ENCODE measurements at places on chromosomes 7 and 10. TPM values are rescaled to one million over a fixed set of nuclear protein-coding genes. Genes with fewer than 3 reads are reported as not detected.

DNA sequence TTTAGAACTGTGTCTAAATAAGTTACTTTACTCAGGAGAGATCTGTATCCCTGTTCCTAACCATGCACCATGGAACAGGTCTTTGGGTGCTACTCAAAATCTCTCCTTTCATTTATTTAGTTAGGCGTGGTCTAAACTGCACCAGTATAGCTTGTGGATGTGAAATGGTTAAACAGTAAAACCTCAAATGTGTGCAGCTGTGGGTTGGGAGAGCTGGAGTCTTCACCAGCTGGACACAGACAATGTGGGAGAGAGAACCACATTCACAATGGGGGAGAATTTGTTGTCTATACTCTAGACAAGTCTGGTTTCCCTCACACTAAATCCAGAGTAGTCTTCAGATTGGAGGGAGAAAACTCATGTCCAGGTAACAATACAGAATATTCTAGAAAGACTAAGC, 31.2 kb upstream of the IKZF1 start:
- no peak for DNase-seq
- H3K36me3 ChIP-seq = peaks cover 5% of the 10 kb centered on the region
- peaks cover 64% of the 10 kb centered on the region for H3K4me1 ChIP-seq
- H3K4me3 ChIP-seq = no peak overlapping the region

- no peaks in the 10 kb centered on the region for H3K27me3 ChIP-seq
- H3K4me1 ChIP-seq = no peaks in the 10 kb centered on the region
- no peak overlapping the region for H3K27ac ChIP-seq
- H3K4me3 ChIP-seq = no peak overlapping the region
- no peak for DNase-seq
Observed at GRCh38 chr10:116014326-116014725, 258.7 kb downstream of the GFRA1 start.

LRMDA gene
- not detected for polyA plus RNA-seq

DNA sequence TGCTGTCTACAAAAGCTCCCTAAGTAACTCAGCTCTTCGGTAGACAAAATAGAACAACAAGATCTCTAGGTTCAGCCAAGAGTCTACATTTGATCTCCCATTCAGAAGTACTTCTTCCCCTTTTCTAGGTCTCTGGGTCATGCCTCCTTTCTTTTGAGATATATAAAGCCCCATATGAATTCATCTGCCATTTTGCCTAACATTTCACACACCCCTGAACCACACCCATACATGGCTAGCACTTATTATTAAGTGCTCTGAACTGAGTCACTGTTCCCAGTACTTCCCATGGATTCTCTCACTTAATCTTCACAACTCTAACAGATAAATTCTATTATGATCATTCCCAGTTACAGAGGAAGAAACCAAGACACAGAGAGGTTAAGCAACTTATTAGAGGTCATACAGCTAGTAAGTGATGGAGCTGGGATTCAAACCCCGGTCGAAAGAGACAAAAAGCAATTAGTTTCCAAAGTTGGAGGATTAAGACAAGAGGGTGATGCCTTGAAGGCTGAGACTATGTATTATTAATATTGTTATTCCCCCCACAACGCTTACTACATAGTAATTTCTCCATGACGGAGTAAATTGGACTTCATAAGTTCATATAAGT, 17.3 kb downstream of the MYOF start:
- H3K27ac ChIP-seq = no peak overlapping the region
- H3K27me3 ChIP-seq = no peaks in the 10 kb centered on the region
- H3K4me1 ChIP-seq = peaks cover 9% of the 10 kb centered on the region
- DNase-seq = no peak
- no peak overlapping the region for H3K4me3 ChIP-seq
- no peaks in the 10 kb centered on the region for H3K36me3 ChIP-seq

GRCh38 chr10:62746951-62747729, 57.4 kb upstream of the ADO start:
- no peaks in the 10 kb centered on the region for H3K36me3 ChIP-seq
- no peak for DNase-seq
- peaks cover 32% of the 10 kb centered on the region for H3K4me1 ChIP-seq
- H3K27ac ChIP-seq = no peak overlapping the region
- no peak overlapping the region for H3K4me3 ChIP-seq

GRCh38 chr7:29809533-29810155, 3.3 kb downstream of the WIPF3 start:
- H3K27ac ChIP-seq = no peak overlapping the region
- no peak overlapping the region for H3K4me3 ChIP-seq
- DNase-seq = no peak
- no peaks in the 10 kb centered on the region for H3K36me3 ChIP-seq
- H3K4me1 ChIP-seq = no peaks in the 10 kb centered on the region

TUBGCP2 gene
- polyA plus RNA-seq = 23.7 TPM

DNA sequence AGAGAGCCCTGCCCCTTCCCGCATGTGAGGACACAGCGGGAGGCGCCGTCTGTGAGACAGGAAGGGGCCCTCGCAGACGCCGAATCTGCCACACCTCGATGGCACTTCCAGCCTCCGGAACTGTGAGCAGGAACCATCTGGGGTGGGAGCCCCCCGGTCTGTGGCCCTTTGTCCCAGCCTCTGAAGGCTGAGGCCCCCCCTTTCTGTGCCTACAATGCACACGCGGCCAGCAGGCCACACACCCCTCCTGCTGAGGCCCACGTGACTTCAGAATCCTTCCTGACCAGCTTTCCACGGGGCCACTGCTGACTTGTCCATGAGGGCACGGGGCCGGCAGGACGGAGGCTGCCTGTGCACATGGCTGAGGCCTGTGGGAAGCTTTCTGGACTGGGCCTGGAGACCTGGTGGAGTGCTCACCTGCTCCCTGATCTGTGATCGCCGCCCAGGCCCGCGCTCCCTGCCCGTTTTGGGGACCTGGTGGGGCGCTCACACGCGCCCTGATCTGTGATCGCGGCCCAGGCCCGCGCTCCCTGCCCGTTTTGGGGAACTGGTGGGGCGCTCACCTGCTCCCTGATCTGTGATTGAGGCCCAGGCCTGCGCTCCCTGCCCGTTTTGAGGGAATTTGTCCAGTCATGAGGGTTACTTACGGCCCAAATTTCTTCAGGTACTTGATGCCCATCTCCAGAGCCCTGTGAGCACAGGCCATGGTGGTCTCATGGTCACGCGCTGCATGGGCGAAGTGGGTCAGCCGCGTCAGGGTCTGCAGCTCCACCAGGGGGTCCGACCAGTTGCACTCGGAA, 34.3 kb downstream of the CFAP46 start:
- H3K4me1 ChIP-seq = peaks cover 18% of the 10 kb centered on the region
- peaks cover 7% of the 10 kb centered on the region for H3K27me3 ChIP-seq

- no peaks in the 10 kb centered on the region for H3K27me3 ChIP-seq
- no peaks in the 10 kb centered on the region for H3K4me1 ChIP-seq
- no peak overlapping the region for H3K4me3 ChIP-seq
- no peak for DNase-seq
Observed at GRCh38 chr7:14286036-14286435, 296.6 kb upstream of the ETV1 start.

PIK3AP1 gene
- 155 TPM for polyA plus RNA-seq

NRP1 gene
- polyA plus RNA-seq = not detected

SSC4D gene
- not detected for polyA plus RNA-seq

ELMO1 gene
- polyA plus RNA-seq = 55.3 TPM

PTF1A gene
- polyA plus RNA-seq = not detected

DNA sequence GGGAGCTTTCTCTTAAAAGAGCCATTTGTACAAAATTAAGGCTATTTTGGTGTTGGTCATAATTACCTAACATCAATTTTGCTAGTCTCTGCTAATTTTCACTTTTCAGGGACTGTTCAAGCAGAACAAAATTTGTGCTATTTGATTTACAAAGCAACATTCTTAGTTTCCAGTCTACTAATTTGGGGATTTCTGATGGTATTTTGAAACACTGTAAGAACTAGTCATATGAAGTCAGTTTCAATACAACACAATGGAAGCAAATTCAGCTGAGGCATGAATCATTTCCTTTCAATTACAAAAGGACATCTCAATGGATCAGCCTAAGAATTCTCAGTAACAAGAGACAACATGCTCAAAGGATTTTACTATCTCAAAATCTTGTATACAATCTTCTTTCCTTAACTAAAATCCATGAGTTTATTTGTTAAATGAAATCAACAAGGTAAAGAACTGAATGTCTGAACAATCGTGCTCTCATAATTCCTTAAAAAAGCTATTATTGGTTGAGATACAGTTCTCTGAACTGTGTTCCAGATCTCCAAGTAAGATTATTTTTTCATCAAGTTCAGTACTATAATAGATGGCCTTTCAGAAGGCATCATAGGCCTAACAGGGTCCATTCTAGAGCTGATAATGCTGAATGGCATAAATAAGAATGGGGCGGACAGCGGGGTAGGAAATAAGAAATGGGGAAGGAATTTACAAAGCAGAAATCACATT, 144.6 kb downstream of the NRCAM start:
- no peaks in the 10 kb centered on the region for H3K27me3 ChIP-seq
- no peak overlapping the region for H3K27ac ChIP-seq
- DNase-seq = no peak
- no peak overlapping the region for H3K4me3 ChIP-seq
- H3K4me1 ChIP-seq = peaks cover 13% of the 10 kb centered on the region
- H3K36me3 ChIP-seq = no peaks in the 10 kb centered on the region

- H3K4me1 ChIP-seq = no peaks in the 10 kb centered on the region
- no peaks in the 10 kb centered on the region for H3K36me3 ChIP-seq
- H3K27ac ChIP-seq = no peak overlapping the region
- no peak for DNase-seq
- no peak overlapping the region for H3K4me3 ChIP-seq
- peaks cover 8% of the 10 kb centered on the region for H3K27me3 ChIP-seq
Observed at GRCh38 chr10:127579640-127580039, 30.5 kb downstream of the NPS start.

DNA sequence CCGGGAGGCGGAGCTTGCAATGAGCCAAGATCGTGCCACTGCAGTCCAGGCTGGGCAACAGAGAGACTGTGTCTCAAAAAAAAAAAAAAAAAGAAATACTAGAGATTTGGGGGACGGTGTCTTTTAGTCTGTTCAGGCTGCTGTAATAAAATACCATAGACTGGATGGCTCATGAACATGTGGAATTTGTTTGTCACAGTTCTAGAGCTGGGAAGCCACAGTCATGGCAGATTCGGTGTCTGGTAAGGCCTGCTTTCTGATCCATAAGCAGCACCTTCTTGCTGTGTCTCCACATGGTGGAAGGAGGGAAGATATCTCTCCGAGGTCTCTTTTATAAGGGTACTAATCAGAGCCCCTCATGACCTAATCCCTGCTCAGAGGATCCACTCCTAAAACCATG, 102.7 kb upstream of the MKLN1 start:
- H3K4me1 ChIP-seq = peaks cover 24% of the 10 kb centered on the region
- no peak overlapping the region for H3K27ac ChIP-seq
- H3K27me3 ChIP-seq = no peaks in the 10 kb centered on the region
- no peak overlapping the region for H3K4me3 ChIP-seq

GRCh38 chr10:77207828-77208185, 429.8 kb downstream of the KCNMA1 start:
- no peaks in the 10 kb centered on the region for H3K36me3 ChIP-seq
- H3K27ac ChIP-seq = no peak overlapping the region
- H3K27me3 ChIP-seq = peaks cover 8% of the 10 kb centered on the region
- no peak for DNase-seq
- no peaks in the 10 kb centered on the region for H3K4me1 ChIP-seq

DNA sequence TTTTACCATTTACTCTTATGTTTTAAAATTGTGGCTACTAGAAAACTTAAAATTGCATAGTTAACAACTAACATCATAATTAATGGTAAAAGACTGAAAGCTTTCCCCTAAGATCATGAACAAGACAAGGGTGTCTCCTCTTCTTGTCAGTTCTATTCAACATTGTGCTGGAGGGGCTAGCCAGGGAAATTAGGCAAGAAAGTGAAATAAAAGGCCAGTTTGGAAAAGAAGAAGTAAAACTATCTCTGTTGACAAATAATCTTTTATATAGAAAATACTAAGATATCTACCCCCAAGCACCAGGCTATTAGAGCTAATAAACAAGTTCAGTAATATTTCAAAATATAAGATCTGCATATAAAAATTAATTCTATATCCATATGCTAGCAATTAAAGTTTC, 46.9 kb upstream of the MXI1 start:
- peaks cover 24% of the 10 kb centered on the region for H3K4me1 ChIP-seq
- H3K27ac ChIP-seq = no peak overlapping the region
- DNase-seq = no peak
- H3K36me3 ChIP-seq = no peaks in the 10 kb centered on the region

DNA sequence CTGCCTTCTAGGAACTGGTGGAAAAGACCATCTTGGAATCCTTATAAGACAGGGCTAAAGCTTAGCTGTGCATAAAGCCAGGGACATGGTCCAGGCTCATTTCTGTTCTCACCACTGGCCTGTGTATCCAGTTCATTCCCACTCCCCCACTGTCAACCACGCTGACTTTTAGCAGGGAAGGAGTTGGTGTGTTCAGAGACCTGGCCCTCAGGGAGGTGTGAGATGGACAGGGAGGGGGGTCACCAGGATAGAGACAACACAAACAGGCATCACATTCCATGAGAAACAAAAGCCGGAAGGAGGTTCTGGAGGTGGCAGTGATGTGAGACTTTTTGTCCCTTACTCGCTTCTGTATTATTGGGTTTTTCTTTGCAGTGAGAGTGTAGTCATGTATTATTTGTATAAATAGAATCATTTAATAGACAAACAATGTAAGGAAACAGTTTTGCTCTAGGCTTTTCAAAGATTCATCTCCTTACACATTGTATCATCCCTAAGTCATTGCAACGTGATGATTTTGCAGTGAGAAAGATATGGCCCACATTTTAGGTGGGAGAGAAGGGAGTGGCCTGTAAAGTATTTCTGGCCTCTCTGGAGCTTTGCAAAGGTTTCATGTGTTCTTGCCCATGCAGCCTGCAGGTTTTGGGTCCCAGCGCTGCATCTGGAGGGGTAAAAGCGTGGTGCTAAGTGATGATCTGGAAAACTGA, 52.0 kb downstream of the EEPD1 start:
- H3K27me3 ChIP-seq = no peaks in the 10 kb centered on the region
- H3K36me3 ChIP-seq = no peaks in the 10 kb centered on the region
- DNase-seq = no peak
- H3K4me3 ChIP-seq = no peak overlapping the region
- peaks cover 5% of the 10 kb centered on the region for H3K4me1 ChIP-seq
- no peak overlapping the region for H3K27ac ChIP-seq

GRCh38 chr7:22607180-22607579, 107.2 kb upstream of the STEAP1B start:
- H3K4me1 ChIP-seq = peaks cover 22% of the 10 kb centered on the region
- H3K27me3 ChIP-seq = peaks cover 7% of the 10 kb centered on the region
- no peak overlapping the region for H3K4me3 ChIP-seq
- no peak for DNase-seq
- H3K36me3 ChIP-seq = peaks cover 9% of the 10 kb centered on the region

CPXM2 gene
- not detected for polyA plus RNA-seq

IRF5 gene
- 56.7 TPM for polyA plus RNA-seq

GRCh38 chr10:14748441-14748840, 26.3 kb downstream of the FAM107B start:
- H3K4me3 ChIP-seq = peak overlapping the region; percentile 29
- peaks cover 8% of the 10 kb centered on the region for H3K36me3 ChIP-seq
- peak overlapping the region; percentile 93 for H3K27ac ChIP-seq

Data from naive B cell (primary cell).